ENCODE measurements at places on chromosomes 5 and 9. TPM values are rescaled to one million over a fixed set of nuclear protein-coding genes. Genes with fewer than 3 reads are reported as not detected.
A peak's percentile ranks its signal among the peaks of the same experiment; 100 is the strongest.

DNA sequence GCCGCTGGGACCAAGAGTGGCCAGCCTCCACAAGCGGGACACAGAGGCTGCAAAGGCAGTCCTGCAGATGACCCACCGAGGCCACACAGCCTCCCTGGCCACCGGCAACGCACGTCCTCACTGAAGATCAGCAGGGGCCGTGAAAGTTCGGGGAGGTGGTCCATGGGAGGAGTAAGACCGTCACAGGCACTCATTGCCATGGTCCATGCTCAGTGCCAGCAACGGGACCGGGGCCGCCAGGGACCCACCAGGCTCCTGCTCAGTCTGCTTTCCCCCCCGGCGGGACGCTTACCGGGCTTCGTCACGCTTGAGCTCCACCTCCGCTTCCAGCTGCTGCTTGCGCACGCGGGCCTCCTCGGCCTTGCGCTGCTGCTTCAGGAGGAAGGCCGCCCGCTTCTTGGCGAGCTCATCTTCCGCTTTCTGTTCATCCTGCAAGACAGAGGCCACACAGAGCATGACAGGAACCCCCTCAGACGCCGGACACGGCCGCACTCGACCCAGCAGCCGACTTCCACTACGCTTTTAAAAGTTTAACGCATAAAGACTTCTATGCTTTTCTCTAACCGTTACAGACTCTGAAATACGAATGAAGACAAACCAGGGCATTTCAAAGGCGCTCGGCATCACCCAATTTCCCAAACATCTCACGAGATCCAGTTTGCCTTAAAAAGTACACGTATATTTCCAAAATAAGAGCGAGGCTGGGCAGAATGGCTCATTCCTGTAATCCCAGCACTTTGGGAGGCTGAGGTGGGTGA lies 88.4 kb downstream of the CAMSAP1 start:
- no peak for DNase-seq

DNA sequence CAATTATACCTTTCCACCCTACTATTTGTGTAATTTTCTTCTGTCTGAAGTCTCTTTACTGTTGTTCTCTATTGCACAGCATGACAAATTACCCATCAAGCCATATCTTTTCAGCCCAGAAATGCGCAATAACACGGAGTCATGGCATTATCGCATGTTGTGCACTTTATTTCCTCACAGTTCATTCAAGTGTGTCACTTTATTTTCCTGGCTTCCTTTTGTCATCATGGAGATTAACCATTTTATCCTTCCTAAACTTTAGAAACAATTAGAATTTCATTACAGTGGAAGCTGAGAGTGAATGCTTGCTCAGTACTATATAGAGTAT lies 41.3 kb upstream of the MEF2C start:
- no peak for DNase-seq

DNA sequence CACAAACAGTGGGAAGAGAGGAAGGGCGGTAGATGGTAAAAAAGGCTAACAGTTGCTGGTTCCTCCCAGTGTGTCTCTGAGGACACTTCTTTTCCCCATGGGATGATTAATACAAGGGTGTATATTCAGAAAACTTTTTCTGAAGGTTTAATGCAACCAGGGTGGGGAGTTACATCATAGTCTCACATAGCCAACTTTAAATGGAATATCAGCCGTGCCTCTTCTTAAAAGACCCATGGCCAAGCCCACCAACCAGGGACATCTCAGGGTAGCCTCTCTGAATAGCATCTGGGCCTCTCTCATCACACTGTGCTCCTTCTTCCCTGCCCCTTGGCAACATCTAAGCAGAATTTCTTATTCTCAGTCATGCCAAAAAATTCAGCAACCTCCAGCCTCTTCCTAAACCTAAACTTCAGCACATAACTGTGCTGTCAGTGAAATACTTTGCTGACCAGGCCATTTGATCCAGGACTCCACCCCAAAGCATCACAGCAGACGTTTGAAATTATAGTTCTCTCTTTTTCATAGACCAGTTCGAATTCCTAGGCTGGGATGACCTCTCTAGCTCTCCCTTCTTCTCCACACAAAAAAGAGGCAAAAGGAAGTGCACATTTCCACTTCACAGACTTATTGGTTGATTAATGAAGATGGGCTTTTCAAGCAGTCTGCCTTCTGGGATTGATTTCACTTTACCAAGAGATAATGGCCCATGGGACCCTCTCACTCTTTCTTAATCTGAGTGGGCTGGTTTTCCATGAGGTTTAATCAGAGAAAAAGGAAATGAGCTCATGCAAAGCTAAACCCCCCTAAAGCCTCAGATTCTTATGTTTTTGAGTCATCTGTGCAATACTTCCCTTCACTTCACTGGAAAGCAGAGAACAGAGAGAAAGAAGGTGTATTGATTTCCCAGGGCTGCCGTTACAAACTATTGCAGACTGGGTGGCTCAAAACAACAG lies 85.1 kb upstream of the RAI14 start:
- peak; percentile 92 for DNase-seq

DNA sequence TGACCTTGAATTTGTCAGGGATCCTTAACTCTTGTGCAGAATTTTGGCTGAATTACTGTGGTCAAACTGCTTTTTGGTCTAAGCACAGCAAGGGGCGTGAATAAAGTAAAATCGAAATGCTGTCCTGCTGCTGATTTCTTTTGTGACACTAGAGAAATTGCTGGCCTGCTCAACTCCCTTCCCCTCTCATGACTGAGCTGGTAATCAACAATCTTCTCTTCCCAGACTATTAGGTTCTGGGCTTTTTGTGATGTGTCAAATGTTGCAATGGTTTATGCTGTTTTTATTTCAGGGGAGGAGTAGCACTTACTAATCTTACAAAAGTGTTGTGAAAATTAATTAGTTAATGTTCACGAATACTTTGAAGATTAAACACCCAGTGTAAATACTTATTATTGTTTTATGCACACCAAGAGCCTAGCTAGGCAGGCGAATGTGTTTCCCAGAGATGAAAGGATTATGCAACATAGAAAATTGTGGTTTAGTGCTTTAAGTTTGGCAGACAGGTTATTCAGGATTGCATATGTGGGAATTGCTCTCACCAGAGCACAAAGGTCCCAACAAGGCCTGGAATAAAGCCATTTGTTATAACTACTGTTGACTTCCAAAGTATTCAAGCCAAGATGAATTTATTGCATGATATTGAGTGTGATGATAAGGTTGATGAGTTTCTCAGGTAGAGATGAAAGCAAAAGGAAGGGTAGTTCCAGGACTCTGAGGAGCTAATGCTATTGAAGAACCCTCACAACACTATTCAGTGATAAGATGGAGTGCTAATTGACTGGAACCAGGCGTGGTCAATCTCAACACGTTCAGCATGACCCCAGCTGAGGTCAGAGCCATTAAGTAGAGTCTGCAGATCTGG lies 280.7 kb upstream of the ZNF608 start:
- peak; percentile 57 for DNase-seq

- DNase-seq: peak; percentile 63
Observed at GRCh38 chr5:37889612-37890317, 49.9 kb upstream of the GDNF start.

DNA sequence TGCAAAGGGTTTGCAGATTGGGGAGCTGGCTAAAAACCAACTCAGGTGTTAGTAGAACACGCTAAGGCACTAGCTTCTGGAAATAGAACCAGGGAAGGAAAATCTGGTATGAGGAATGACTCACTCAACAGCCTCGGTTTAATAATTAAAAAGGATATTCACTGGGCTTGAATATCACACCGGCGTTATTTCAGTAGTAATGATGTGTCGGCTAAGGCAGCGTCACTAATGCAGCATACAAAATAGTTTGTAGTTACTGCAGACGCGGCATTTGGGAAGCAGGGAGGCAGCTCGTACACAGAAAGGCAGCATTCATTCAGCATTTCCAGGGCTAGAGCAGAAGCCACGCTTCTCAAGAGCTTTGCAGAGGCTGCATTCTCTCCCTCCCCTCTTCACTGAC lies 1.7 kb downstream of the ADRA1B start:
- no peak for DNase-seq

- DNase-seq: no peak
Observed at GRCh38 chr5:94847726-94848125, 229.3 kb downstream of the SLF1 start.

- DNase-seq: no peak
Observed at GRCh38 chr9:75700252-75700640, 190.2 kb upstream of the PCSK5 start.

GRCh38 chr5:126836778-126837177 lies 59.8 kb downstream of the LMNB1 start:
- no peak for DNase-seq

HMCN2 gene
- not detected for total RNA-seq

KIF12 gene
- total RNA-seq: not detected

B4GALT1 gene
- total RNA-seq: 40.9 TPM

ANKRD31 gene
- total RNA-seq: 0.16 TPM

LCN2 gene
- total RNA-seq: not detected

NMUR2 gene
- total RNA-seq: not detected

GAPT gene
- total RNA-seq: not detected

All from fibroblast of the aortic adventitia (primary cell).